ENCODE measurements at places on chromosomes 4 and X.

DNA sequence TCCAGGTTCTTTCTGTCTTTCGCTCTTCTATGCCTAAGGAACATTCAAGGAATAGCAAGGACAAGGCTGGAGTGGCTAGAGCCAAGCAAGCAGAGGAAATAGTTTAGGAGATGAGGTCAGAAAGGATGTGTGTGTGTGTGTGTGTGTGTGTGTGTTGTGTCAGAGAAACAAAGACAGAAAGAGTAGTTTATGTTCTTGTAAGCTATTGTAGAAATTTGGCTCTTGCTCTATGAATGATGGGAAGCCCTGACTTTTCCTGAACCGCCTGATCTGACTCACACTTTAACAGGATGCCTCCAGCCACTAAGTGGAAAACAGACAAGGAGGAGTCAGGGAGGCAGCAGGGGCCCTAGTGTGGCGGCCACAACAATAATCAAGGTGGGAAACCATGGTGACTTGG is 39.7 kb downstream of the LGI2 start:
- no peak for DNase-seq

DNA sequence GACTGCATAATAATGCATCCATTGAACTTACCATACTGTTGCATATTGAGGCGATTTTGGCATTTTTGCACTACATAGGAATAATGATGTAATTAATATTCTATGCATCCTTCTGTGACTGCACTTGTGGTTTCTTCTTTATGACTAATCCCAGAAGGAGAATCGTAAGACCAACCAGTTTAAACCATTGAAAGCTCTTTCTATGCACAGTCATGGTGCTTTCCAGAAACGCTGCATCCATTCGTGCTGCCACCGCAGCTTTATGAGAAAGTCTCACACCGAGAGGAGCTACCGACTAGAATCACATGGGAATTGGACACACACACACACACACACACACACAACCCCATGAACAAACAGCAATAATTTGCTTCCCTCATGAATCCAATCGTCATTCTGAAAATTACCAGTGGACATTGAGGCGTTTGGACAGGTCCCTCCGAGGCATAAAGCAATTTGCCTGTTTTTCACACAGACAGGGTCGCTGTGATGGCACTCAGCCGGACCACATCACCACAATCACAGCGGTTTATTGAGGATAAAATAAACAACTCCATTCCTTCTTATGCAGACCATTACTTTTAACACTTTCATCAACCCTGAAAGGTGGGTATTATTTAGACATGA is 64.2 kb downstream of the PACRGL start:
- DNase-seq: no peak

- DNase-seq: no peak
Measured at GRCh38 chrX:131650637-131651410, 107.0 kb downstream of the OR13H1 start.

- no peak for DNase-seq
Measured at GRCh38 chrX:47687263-47687662, 28.3 kb upstream of the UXT start.

All from activated CD4-positive, alpha-beta T cell treated with anti-CD3 and anti-CD28 coated beads, Interleukin-10, Interleukin-2, amounts not matched to agents 100 ng/mL and 50 ng/mL, durations not matched to agents 16 hours and 8 hours (primary cell).